Sciatic nerve (tissue), 2 donors: ENCODE measurements at places on chromosomes 6 and 20.

DNA sequence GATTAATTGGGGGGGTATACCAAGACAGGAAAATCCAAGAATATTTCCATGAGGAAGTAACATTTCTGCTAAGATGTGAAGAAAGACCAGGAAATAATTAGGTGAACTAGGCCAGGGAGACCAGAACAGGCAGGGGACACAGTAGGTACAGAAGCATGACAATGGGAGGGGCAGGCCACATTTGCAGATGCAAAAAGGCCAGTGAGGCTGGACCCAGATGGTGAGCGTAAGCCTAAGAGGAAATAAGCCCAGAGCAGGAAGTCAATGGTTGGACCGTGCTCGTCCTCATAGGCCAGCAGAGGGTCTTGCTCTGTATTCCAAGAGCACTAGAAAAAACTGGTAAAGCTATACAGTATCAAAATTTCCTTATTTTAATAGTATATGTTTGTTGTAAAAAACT is 9.4 kb downstream of the CEP162 start:
- no peak for DNase-seq

DNA sequence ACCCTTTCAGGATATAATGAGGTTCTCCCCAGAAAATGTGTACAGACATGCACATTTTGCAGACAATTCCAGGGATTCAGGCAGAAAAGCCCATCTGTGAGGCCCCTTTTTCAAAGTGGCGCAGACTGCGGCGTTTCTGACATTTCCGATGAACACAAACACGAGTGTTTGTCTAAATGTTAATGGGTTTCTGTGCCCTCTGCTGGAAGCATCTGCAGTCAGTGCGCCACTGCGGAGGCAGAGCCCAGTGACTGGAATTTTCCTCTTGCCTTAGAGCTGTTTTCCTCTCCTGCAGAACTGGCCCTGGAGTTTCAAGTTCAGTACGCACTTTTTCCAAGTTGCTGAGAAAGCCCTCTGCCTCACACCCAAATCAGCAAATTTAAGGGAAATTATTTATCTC is 15.3 kb downstream of the ANKRD60 start:
- no peak for DNase-seq

- DNase-seq = no peak
Observed at GRCh38 chr6:14425805-14426204, 308.2 kb downstream of the CD83 start.

GRCh38 chr20:34052414-34052813 is 58.7 kb downstream of the RALY start:
- no peak for DNase-seq

- no peak for DNase-seq
Observed at GRCh38 chr6:139801571-139802321, 427.3 kb upstream of the CITED2 start.
